ENCODE measurements at places on chromosomes 13 and 19.

DNA sequence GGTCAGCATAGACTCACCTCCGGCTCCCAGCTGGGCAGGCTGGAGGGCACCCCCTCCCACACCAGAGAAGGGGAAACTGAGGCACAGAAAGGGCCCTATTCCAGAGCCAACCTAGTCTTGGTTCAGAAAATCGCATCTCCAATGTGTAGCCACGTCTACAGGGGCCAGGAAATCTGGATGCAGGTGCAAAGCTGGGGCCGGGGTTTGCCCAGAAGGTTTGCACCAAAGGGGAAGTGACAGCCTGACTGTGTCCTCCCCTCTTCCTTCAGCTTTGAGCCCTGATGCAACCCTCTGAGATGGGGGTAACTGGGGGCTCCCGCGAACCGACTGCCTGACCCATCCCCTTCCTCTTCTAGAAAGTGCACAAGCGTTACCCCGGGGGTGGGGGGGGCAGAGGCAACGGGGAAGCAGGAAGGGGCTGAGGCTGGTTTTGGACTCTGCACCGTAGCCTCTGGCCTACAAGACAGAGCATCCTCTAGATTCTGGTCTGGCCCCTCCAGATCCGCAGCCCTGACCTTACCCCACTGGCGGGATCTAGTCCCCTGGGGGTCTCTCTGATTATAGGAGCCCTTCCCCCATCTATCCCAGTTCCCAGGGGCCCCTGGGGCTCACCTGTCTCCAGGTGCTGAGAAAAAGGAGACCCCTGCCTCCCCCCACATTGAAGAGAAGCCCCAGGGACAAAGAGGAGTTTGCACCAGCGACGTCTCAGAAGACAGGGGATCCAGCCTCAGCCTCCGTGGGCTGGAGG is 1.1 kb upstream of the ONECUT3 start:
- DNase-seq: no peak

DNA sequence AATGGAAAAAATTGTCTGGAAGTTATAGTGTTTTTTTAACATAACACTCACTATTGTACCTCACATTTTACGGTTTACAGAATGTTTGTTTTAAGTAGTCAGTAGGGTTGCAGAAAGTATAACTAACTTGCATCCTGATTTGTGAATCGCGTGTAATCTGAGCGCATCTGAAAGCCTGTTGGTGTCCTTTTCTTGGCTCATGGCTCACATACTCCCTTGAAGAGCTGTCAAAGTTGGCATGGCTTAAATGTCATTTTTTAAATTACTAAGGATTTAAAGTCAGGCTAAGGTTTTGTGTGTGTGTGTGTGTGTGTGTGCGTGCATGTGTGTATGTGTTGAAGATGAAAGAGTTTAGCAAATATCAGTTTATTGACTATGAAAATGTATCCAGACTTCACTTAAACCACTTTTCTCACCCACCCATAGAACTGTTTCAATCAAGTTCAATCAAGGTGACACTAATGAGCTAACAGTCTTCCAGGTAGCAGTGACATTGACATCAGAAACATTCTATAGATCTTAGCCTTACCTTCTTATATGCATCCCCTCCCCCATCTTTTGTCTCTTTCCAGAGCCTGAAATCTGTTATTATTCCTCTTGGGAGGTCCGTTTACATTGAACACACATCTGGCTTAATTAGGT is 480.4 kb upstream of the SGCG start:
- DNase-seq: no peak

DNA sequence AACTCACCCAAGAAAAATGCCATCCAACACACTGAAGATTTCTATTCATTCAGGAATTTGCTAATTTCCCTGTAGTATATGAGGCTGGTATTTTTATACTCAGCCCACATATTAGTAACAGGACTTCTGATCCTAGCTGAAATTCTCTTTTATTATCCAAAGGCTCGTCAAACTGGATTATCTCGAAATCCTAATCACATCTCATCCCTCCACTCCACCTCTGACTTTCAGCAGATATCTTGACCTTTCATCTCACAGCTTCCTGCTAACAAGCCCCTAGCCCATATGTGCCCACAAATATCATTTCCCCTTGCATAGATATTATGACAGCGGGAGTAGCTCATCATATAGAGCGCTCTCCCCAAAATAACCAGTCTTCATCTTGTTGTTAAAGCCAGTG is 279.7 kb downstream of the FGF14 start:
- no peak for DNase-seq

GRCh38 chr19:53910170-53910518 is 1.1 kb downstream of the CACNG7 start:
- DNase-seq: no peak

DNA sequence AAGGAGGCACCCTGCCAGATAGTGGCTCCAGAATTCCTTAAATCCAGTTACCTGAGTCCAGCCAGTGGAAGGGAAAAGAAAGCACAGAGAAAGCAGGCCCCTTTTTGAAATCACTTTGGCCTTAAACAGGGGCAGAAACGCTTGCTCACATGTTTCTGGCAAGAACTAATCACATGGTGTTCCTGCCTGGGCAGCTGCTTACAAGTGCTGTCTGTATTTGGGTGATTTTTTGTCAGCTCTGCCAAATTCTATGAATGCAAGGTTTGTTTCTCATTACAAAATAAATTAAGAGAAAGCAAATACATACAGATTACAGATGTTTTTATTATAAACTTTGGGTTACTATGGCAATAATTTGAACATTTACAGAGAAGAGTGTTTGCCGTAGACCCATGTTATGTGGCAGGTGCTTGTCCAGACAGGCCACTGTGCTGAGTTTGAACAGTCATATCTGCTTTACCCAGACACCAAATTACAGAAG is 1237.8 kb downstream of the SLITRK5 start:
- no peak for DNase-seq

DNA sequence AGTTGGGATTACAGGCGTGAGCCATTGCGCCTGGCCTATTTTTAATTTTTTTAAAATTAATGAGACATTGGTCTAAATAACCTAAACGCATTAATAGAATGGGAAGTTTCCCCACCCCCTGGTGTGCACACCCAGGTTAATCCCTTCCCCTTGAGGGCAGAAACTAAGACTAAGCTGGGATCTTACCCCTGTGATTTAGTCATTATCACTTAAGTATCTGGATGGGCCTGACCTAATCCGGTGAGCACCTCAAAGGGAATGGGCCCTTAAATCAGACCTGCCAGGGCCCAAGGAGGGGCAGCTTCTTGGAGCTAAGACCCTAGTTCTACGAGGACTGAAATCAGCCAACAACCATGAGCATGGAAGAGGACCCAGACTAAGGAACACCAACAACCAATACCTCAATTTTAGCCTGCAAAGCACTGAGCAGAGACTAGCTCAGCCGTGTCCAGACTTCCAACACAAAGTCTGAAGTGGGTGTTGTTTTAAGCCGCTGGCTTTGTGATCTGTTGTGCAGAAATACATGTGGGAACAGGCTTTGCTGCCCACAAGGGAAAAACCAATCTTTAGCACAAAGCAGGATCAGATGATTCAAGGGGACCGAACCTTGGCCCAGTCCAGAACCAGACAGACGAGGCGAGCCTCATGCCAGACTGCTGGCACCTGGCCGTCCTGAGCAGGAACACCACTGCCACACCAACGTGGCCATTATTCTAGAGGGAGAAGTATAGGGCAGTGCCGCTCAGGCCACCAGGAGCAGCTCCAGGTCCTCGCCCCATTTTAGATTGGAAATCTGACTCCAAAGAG is 7.1 kb downstream of the UBE2S start:
- no peak for DNase-seq

DNA sequence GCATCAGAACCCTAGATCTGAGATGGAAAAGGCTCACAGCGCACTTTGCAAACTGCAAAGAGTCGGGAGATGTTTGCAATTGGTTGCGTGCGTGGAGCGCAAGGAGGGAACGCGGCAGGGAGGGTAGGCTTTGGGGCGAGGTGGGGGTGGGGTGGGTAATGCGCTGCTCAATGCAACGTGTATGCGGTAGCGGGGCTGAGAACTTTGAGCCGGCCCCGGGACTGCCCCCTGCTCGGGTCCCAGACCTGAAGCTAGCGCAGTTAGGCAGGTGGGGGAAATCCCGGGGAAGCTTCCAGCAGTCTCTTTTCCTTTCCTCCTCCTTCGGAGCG is 971 bp downstream of the FOSB start:
- no peak for DNase-seq

- DNase-seq: no peak
Observed at GRCh38 chr13:33069365-33069764, 53.1 kb downstream of the KL start.

GRCh38 chr19:5956323-5956722 is 21.6 kb downstream of the RANBP3 start:
- DNase-seq: no peak

GRCh38 chr13:110578363-110578762 is 16.8 kb upstream of the RAB20 start:
- DNase-seq: no peak

- DNase-seq: peak; percentile 57
Observed at GRCh38 chr19:3062165-3063105, at the start of gene TLE5. Gene TLE5 (minus strand): TSS chr19:3062495. CDS start chr19:3062200, 295 bp downstream.

GRCh38 chr19:10612499-10613119 is 12.7 kb upstream of the SLC44A2 start:
- DNase-seq: no peak
